ENCODE measurements at places on chromosomes 6 and 20.

DNA sequence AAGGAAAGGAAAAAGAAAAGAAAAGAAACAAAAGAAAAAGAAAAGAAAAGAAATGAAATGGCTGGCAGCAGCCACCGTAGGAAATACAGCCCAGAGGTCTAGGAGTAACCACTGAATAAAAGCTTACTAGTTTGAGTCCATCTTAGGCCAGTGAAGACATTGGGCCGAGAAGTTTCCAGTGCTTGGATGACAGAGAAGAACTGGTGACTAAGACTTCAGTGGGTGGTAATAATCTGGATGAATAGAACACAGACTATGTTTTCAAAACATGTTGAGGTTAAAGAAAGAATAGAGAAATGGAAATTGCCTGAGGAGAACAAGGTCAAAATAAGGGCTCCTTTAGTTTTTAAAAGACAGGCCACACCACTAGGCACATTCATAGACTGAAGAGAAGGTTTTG is 198.8 kb downstream of the ATXN1 start:
- DNase-seq, result no peak

DNA sequence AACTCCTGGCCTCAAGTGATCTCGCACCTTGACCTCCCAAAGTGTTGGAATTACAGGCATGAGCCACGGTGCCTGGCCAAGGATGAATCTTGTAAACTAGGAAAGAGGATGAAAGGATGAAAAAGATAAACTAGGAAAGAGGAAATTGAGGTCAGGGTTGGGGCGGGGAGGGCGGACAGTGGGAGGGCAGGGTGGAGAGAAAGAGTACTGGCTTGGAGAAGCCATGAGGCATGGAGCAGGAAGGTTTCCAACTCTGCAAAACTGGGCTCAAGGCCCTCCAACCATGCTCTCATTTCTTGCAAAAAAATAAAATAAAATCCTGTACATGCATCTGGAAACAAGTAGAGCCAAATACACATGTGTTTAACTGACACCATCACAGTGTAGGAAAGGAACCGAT is 256.6 kb upstream of the SGK1 start:
- no peak for DNase-seq

GRCh38 chr6:85923013-85923430 is 280.3 kb upstream of the SYNCRIP start:
- no peak for DNase-seq

DNA sequence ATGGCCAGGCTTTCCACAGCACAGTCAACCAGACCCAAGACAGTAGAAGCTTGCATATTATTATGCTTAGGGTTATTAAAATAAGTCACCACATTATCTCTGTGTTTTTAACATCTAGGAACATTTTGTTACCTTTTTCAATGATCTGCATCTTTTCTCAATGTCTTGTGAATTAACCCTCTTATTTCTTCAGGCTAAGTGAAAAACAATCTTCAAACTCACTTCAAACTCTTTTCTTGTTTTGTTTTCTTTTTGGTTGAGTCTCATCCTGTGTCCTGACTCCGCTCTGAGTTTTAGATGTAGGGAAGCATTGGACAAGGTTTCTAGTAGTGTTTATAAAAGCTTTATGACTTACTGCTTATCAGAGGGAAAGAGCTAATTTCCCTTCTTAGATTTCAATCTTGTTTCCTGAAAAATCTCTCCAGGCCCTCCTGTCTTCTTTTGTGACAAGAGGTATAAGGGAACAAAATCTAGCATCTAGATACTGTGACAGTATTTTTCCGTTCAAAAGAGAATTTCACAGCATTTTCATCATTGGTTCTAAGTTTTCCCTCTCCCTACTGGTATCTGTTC is 26.2 kb downstream of the NOX3 start:
- DNase-seq, result no peak

GRCh38 chr6:4635666-4636065 is 140.5 kb upstream of the CDYL start:
- no peak for DNase-seq

GRCh38 chr6:155492061-155492735 is 36.6 kb upstream of the NOX3 start:
- DNase-seq, result no peak

- no peak for DNase-seq
Observed at GRCh38 chr6:121549736-121550135, 114.3 kb downstream of the GJA1 start.

DNA sequence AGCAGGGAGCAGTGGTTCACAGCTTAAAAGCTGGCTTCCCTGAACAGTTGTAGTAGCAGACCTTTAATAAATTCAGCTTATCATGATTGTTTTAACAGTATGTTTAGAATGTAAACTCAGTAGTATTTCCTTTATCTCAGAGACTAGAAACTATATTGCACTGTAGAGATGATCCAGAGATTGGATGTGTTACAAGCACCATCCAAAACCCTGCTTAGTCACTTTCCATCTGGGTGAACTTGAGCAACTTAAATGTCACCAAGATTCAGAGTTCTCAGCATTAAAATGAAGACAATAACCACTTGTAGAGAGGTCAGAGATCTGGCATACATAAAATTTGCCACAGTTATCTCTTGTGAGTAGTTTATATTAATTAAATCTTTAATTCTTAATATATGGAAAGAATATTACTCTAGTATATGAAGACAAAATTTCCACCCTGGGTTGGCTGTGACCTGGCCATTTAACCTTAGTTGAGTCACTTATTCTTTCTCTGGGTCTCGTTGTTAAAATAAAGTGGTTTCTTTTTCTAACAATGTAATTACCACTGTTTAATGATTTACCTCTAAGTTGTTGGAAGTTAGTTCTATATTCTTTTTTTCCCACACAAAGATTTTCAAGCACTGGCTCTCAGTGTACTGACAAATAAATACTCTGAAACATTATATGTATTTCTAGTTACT is 239.2 kb upstream of the FKBP1C start:
- DNase-seq, result no peak

GRCh38 chr6:150622941-150623874 is 23.5 kb downstream of the PLEKHG1 start:
- DNase-seq, result no peak

DNA sequence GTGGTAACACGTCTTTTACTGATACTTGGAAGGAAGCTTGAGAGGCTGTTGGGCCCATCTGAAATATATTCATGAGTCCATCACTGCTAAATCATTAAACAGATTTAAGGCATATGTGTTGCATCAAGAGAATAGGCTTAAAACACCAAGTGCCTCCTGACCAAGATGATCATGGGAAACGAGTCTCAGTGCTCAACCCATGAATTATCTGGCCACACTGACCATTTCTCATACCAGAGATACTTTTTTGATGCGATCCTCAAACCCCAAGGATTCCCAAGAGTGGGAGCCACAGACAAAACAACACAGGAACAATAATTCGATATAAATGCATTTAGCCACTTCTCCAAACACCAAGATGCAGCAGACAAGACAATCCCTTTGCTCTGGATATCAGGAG is 17.2 kb downstream of the HEY2 start:
- DNase-seq, result no peak

DNA sequence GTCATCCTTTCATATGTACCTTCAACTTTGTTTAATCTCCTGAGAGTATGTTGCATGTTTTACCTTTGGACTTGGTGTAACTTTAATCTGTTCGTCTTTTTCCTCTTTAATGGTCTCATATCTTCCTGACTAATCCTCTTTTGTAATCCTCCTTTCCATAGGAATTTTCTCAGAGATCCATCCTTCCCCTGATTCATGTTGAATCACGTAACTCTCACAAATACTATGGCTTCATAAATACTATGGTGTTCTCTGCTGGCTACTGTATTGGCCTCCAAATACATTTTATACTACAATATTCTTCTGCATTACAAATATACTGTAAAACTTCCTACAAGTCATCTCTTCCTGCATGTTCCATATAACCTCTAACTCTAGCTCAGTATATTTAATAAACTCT is 317.7 kb upstream of the ADGRB3 start:
- no peak for DNase-seq

GRCh38 chr6:35634316-35634715 is 54.4 kb downstream of the FKBP5 start:
- no peak for DNase-seq

DNA sequence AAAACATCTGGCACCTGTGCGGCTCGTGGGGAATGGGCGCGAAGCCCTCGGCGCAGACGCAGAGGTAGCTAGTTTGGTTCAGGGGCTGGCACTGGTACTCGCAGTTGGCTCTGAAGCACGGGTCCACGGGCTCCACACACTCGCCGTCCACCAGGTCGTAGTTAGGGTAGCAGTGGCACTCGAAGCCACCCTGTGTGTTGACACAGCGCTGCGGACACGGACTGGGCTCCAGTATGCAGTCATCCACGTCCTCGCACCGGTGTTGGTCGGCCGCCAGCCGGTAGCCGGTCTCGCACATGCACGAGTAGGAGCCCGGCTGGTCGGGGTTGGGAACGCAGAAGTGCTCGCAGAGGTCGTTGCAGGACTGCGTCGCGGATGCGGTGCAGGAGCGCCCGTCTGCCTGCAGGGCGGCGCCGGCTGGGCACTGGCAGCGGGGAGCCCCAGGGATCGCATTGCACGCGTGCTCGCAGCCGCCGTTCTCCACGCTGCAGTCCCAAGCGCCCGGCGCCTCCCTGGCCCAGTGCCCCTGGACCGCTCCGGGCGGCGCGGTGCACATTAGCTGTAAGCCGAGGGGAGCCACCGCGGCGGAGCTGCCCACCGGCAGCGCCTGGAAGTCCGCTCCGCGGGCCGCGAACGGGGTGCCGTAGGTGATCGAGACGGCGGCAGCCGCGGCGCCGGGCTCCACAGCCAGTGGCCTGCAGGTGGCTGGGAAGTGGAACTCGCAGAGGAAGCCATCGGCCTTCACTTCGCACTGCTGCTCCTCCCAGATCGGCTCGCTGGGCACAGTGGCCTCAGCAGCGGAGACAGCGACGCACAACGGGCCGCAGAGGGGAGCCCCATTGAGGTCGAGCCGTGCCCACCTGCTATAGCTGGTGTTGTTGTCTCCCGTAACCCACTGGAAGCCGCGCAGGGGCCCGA is 930 bp downstream of the THBD start:
- DNase-seq, result no peak

DNA sequence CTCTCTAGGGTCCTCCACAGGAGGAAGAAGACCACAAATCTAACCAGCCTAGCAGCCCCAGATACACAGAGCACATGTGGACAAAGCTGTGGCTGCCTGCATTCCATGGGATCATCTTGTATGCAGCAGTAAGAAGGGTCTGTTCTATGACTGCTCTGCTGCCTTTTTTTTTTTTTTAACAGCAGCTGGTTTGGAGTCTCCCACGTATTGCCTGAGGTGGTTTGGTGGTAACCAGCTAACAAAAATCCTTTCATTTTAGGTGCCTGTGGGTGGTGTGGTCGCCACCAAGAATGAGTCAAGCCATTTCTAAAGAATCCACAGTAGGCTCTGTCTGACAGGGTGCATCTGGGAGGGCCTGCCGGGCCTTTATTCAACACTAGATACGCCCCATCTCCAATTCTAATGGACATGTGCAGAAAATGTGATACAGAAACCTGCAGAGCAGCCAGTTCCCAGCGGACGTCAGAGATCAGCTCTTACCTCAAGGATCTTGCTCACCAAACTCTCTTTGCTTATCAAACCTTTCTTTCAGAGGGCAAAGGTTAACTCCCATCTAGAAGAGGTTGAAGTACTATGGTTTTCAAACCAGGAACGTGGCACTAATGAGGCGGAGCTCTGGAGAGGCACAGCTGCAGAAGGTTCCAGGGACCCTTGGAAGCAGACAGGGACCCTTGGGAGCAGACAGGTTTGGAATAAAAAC is 32.0 kb downstream of the GNAS-AS1 start:
- no peak for DNase-seq

DNA sequence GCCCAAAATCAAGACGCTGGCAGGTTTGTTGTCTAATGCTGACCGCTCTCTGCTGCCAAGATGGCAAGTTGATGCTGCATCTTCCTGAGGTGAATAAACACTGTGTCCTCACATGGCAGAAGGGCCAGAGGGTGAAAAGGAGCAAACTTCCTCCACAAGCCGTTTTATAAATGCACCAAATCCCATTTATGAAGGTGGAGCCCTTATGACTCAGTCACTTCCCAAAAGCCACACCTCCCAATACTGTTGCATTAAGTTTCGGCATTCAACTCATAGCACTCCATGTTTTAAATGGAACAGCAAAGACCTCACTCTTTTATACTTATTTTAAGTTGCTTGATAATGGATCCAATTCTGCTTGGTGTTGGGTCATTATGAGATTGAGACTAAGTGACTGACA is 316.6 kb downstream of the RFPL4B start:
- no peak for DNase-seq

GRCh38 chr20:5356941-5357340 is 40.2 kb upstream of the PROKR2 start:
- no peak for DNase-seq

DNA sequence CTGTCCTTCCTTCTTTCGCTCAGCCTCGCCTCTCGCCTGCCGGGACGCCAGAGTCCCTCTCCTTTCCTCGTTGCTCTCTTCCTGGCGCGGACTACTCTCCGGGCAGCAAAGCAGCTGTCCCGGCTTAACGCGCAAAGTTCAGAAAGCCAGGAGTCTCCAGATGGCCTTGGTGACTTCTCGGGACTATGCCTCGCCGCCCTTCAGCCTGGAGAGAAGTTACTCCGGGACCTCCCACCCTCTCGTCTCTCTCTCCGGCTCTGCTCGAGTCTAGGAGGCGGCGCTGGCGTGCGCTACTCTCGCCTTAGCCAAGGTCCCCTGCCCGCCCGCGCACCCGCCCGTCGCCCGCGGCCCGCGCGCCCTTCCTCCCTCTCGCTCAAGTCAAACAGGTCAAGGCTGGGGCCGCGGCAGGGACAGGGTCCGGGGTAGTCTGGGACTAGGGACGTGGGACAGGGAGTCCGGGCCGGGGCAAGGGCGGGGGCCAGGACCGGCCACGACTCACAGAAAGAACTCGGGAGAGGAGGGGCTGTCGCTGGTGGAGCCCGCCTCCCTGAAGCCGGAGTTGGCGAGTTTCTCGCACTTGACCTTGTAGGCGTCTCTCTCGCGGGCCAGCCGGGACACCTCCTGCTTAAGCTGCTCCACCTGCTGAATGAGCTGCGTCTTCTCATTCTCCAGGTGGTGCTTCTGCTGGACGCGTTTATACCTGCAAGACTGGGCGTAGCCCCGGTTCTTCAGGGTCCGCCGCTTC is 1.5 kb downstream of the MAFB start:
- no peak for DNase-seq

DNA sequence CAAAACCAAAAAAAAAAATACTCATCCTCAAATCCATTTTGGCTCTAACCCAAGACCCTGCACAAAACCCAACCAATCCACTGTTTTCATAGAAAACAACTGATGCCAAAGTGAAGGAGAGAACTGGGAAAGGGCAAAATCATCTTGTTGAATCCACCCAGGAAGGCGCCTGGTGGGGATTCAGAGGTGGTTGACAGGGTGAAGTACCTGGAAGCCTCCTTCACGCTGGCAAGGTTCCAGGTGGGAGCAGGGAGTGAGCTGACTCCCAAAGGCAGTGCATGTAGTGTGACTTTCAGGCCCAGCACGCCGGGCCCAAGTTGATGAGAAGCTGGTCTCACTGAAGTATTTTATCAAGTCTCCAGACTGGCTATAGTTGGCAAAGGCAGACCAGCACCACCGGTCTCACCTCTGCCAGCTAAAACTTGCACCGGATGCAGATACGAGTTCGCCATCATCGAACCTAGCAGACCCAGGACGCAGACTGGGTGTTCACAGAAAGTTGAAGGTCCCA is 16.5 kb downstream of the PPP1R10 start:
- DNase-seq, result no peak

- DNase-seq, result no peak
Observed at GRCh38 chr6:102026649-102027048, 633.1 kb downstream of the GRIK2 start.
